ENCODE measurements at places on chromosomes 2 and 18. TPM values are rescaled to one million over a fixed set of nuclear protein-coding genes. Genes with fewer than 3 reads are reported as not detected.

DNA sequence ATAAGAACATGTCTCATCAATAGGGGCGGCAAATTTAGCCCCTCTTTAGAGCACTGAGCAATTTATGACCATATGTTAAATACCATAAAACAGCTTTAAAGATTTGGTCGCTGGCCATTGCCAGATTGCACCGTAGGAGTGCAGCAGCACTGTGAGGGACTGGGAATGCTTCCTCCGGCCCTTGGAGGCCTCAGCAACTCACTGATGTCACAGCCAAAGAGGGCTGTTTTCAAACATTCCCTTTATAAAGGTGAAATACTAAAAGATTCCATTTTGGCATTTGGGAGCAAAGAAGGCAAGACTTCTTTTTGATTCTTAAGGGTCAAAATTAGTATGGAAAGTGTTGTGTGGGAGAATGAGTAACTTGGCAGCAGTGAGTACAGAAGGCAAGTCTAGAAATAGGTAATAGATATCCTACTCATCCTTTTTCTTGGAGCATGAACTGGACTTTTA lies 63.7 kb downstream of the BABAM2 start:
- no peaks in the 10 kb centered on the region for H3K36me3 ChIP-seq
- no peak overlapping the region for H3K4me3 ChIP-seq
- DNase-seq, result no peak
- H3K27ac ChIP-seq, result no peak overlapping the region
- no peaks in the 10 kb centered on the region for H3K27me3 ChIP-seq

GRCh38 chr18:67916097-67916496 lies 399.6 kb upstream of the DSEL start:
- no peak overlapping the region for H3K4me3 ChIP-seq
- no peaks in the 10 kb centered on the region for H3K36me3 ChIP-seq
- DNase-seq, result no peak
- peak overlapping the region; percentile 25 for H3K27ac ChIP-seq
- peaks cover 2% of the 10 kb centered on the region for H3K4me1 ChIP-seq

DNA sequence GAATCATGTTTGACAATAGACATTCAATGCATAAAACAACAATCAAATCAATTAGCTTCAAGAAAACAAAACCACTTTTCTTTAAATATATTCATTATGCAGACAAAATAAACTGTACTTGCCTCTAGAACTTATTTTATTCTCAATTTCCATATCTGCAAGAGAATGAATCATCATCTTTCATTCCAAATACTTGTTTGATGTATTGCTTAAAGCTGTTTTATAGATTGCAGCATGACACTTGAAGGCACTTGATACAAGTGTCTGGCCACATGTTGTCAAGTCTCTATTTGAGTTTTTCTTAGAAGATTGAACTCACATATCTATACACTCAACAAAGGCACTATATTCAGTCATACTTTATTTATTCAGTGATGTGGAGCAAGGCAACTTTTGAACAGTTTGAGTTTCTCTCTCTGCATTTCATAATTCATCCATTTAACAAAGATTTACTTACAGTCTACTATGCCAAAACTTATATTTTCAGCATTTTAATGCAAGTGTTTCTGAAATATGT lies 38.7 kb upstream of the DDX18 start:
- H3K27me3 ChIP-seq, result no peaks in the 10 kb centered on the region
- H3K4me1 ChIP-seq, result peaks cover 8% of the 10 kb centered on the region
- no peak overlapping the region for H3K27ac ChIP-seq
- no peak overlapping the region for H3K4me3 ChIP-seq
- no peaks in the 10 kb centered on the region for H3K36me3 ChIP-seq
- DNase-seq, result no peak

DNA sequence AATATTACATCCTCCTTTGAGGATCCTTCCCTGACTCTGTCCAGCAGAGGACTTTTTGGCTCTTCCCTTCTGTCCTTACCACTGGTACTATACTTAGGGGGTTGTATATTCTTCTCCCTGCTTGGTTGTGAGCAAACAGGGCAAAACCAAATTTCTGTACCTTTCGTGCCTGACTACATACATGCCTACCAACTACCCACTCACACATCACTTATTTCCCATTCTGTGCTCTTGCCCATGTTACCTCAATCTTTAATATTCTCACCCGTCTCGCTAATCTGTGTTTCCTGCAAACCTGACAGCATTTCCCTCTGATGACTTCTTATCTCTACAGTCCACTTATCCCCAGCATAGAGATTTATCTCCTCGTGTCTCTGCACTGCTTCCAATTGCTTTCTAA lies 58.6 kb downstream of the FTCDNL1 start:
- H3K4me3 ChIP-seq, result no peak overlapping the region
- no peaks in the 10 kb centered on the region for H3K27me3 ChIP-seq
- H3K4me1 ChIP-seq, result no peaks in the 10 kb centered on the region
- DNase-seq, result no peak

GRCh38 chr18:55795101-55795669 lies 207.2 kb upstream of the TCF4 start:
- no peak overlapping the region for H3K27ac ChIP-seq
- DNase-seq, result no peak

- no peak for DNase-seq
- no peaks in the 10 kb centered on the region for H3K4me1 ChIP-seq
- H3K27me3 ChIP-seq, result no peaks in the 10 kb centered on the region
- no peak overlapping the region for H3K4me3 ChIP-seq
- H3K27ac ChIP-seq, result no peak overlapping the region
These were observed 619.0 kb downstream of the SLC4A3 start for GRCh38 chr2:220246386-220246785.

- no peaks in the 10 kb centered on the region for H3K27me3 ChIP-seq
- no peaks in the 10 kb centered on the region for H3K4me1 ChIP-seq
These were observed 437.0 kb upstream of the MEIS1 start for GRCh38 chr2:65997961-65998360.

GRCh38 chr2:147482111-147482895 lies 362.5 kb upstream of the ACVR2A start:
- DNase-seq, result no peak
- peaks cover 28% of the 10 kb centered on the region for H3K27me3 ChIP-seq
- H3K4me3 ChIP-seq, result no peak overlapping the region
- no peak overlapping the region for H3K27ac ChIP-seq

GRCh38 chr2:69340101-69340775 lies 46.8 kb downstream of the GFPT1 start:
- H3K27ac ChIP-seq, result no peak overlapping the region
- H3K4me1 ChIP-seq, result no peaks in the 10 kb centered on the region
- no peak for DNase-seq
- H3K27me3 ChIP-seq, result no peaks in the 10 kb centered on the region

KLF11 gene
- total RNA-seq, result 4.6 TPM

OTOS gene
- total RNA-seq, result not detected

GPR45 gene
- total RNA-seq, result not detected

CNTNAP5 gene
- 8.9 TPM for total RNA-seq

All from progenitor cell of endocrine pancreas (in vitro differentiated cells).